ENCODE measurements at places on chromosomes 4 and X.

DNA sequence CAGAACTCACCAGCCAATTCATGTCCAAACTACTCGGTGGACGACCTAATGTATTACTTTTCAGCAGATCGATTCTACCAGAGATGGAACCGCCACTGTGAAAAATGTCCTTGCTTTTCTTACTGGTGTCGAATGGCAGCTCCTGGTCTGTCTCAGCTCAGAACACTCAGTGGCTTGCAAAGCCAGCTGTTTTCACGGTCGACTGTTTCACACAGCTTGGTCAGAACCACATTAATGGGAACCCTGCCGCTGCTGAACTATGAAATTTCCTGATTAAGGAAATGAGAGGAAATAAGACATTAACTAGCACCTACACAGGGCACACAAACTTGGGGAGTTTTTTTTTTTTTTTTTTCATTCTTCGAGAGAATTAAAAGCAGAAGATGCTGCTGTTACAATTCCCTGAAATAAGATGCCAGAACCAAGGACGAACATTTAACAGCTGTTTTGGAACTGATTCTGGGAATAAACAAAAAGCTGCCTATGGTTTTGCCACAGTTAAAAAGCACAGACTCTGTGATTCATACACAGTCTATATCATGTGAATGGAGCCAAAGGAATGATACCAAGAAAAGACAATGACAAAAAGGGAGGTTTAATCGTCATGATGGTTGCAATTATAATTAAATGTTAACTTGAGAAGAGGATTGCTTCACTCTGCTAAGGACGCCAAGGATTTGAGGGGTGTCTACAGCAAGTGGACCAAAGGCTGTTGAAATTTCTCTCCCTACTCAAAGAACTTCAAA lies 31.3 kb downstream of the SUPT20HL2 start:
- no peak for DNase-seq

- DNase-seq, result peak; percentile 1
These were observed at the start of gene EDA2R for GRCh38 chrX:66638591-66639500. Gene EDA2R, minus strand, starts transcription at chrX:66639078. Its CDS starts 23,058 bp downstream, at chrX:66616020.

GRCh38 chrX:71292669-71293365 lies 8.7 kb upstream of the ITGB1BP2 start:
- DNase-seq, result no peak

DNA sequence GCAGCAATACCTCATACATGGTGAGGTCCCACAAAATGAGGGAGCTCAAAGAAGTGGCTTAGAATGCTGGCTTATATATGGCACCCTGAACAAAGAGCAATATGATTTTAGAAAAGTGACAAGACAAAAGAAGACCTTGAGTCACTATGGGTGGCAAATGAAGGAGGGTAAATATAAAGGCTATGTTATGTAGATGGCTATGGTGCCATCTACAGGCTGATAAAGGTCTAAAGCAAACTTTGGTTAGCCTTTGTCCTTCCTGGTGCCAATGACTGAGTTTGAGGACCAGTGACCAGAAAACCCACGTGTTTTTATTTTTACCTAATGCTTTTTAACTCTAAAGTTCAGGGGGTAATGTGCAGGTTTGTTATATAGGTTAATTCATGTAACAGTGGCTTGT lies 151.8 kb downstream of the CCNG2 start:
- DNase-seq, result no peak

DNA sequence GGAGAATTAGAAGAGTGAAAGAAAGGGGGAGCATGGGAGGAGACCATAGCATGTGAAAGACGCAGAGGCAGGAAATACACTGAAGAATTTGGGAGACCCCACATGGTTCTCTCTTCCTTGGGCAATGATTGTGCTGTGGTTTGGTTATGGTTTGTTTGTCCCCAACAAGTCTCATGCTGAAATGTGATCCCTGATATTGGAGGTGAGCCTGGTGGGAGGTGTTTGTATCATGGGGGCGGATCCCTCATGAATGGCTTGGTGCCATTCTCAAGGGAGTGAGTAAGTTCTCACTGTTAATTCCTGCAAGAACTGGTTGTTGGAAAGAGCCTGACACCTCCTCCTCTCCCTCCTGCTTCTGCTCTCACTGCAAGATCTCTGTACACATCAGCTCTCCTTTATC lies 78.6 kb upstream of the RAI2 start:
- no peak for DNase-seq

- DNase-seq, result no peak
These were observed 26.9 kb downstream of the UTP14A start for GRCh38 chrX:129932821-129933321.

DNA sequence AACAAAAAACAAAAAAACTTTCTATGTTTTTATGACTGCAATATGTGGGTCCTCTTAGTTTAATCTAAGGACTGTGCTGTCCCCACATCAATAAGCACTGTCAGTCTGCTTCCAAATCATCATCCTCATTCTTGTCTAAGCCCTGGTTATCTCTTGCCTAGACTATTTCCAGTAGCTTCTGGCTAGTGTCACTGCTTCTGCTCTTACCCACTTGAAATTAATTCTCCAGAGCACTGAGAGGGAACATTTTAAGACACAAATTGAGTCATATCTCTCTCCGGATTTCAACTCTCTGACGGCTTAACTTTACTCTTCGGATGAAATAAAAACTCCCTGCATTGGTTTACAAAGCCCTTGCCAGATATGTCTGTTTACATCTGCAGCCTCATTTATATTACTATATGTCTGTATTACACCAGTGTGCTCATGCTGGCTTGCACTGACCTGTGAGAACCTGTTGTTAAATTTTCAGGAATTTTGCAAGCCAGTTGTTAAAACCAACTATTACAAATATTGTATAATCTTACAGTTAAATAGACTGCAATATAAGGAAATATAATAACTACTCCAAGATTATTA lies 345.9 kb downstream of the ADGRL3 start:
- DNase-seq, result no peak

DNA sequence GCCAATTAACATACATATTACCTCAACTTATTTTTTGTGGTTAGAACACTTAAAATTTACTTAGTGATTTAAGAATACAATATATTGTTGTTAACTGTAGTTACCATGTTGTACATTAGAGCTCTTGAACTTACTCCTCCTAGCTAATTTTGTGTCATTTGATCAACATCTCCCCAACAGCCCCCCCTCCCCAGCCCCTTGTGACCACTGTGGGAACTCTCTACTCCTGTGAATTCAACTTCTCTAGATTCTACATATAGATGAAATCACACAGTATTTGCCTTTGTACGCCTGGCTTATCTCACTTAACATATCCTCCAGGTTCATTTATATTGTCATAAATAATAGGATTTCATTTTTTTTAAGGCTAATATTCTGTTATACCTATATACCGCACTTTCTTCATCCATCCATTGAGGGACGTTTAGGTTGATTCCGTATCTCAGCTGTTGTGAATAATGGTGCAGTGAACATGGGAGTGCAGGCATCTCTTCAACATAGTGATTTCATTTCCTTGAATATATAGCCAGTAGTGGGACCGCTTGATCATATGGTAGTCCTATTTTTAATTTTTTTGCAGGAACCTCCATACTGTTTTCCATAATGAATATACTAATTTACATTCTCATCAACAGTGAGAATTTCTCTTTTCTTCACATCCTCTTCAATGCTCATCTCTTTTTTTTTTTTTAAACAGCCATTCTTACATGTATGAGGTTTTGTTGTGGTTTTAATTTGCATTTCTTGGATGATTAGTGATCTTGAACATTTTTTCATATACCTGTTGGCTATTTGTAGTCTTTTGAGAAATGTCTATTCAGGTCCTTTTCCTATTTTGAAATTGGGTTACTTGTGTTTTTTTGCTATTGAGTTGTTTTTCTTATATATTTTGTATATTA lies 66.8 kb downstream of the RAPGEF2 start:
- DNase-seq, result no peak
